IMR-90 (cell line): ENCODE measurements at places on chromosomes 1 and 21. TPM values are rescaled to one million over a fixed set of nuclear protein-coding genes. Genes with fewer than 3 reads are reported as not detected.

SPRR4 gene
- total RNA-seq = not detected in 2 replicates

TNFRSF18 gene
- total RNA-seq = 0.18 TPM in 1 of 2 replicates, not detected in the other

AMY1A gene
- not detected in 2 replicates for total RNA-seq

GPR89B gene
- total RNA-seq = 13.1 and 17.5 TPM in 2 replicates

MAGOH gene
- total RNA-seq = 3.8 and 26.4 TPM in 2 replicates

DNA sequence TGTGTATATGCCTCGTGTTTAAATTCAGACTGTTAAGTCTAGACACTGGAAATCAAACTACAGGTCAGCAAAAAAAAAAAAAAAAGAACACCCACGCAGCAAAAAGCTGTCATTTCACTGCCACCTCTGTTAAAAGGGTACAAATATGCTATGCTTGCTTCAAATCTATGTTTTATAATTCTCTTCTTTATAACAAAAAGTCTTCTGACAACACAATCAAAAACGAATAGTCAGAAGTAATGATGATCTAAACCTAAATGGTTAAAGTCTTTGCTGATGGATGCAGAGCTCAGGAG, 438.9 kb downstream of the SMYD3 start:
- DNase-seq = no peak

DNA sequence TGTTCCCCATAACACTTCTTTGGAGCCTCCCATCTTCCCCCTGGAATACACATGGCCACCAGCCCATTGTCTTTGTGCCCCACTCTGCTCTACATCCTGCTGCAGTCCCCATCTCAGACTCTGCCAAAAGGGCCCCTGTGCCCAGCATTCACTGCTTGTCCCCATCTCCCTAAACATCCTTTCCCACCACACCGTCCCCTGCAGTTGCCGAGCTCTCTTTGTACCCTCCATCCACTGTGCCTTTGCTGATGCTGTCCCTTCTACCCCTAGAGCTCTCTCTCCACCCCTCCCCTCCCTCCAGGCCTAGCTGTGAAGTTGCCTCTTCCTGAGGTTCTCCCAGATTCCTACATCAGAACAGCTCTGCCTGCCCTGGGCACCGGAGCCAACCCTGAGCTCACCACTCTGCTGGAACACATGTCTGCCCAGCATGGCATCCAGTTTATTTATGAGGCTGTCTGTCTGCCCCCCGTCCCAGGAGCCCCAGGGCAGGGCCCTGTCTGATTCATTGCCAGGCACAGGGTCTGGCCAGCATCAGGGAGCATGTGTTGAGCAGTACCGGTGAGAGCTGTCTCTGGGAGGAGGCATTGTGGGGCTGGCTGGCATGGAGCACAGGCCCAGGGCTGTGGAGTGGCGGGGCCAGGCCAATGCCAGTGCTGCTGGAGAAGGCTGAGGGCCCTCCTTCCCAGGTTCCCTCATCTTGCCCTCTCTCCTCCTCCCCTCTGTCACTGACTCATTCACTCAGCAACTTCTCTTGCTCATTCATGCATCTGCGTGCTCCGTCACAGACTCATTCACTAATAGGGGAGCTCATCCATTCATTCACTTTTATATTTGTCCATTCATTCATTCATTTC, 28.8 kb downstream of the EDN2 start:
- peak; percentile 40 for DNase-seq

DNA sequence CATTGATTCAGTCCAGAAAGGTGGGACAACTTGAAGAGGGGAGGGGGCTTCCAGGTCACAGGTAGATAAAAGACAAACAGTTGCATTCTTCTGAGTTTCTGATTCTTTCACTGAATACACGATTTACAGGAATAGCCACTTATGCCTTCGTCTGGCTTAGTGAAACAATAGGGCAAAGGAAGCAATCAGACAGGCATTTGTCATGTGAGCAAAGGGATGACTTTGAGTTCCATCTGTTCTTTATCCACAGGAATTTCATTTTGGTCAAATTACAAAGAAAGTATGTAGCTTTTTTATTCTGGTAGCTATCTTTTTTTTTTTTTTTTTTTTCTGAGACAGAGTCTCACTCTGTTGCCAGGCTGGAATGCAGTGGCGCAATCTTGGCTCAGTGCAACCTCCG, 202.5 kb downstream of the TTLL7 start:
- no peak for DNase-seq

- no peak for DNase-seq
Observed at GRCh38 chr21:41411449-41412089, 14.5 kb upstream of the MX1 start.

GRCh38 chr21:36218691-36219090, 62.1 kb downstream of the DOP1B start:
- DNase-seq = no peak

DNA sequence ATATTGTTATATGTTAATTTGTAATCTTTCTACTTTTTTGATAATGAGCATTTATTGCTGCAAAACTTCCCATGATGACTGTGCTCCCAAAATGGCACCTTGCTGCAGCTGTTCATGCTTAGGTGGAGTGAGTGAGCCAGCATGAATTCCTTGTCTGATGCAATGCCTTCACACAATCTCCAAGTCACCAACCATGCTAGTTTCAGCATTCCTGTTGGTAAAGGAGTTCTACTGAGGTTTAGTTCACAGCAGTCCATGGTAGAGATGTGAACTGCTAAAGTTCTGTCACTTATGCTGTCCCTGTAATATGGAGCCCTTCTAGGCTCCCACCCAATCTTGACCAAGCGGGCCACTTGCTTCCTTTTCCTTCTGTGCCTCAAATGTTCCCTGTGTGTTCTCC, 26.2 kb upstream of the PRKACB start:
- peak; percentile 78 for DNase-seq

GRCh38 chr1:41476807-41477361, 7.6 kb downstream of the EDN2 start:
- DNase-seq = no peak

DNA sequence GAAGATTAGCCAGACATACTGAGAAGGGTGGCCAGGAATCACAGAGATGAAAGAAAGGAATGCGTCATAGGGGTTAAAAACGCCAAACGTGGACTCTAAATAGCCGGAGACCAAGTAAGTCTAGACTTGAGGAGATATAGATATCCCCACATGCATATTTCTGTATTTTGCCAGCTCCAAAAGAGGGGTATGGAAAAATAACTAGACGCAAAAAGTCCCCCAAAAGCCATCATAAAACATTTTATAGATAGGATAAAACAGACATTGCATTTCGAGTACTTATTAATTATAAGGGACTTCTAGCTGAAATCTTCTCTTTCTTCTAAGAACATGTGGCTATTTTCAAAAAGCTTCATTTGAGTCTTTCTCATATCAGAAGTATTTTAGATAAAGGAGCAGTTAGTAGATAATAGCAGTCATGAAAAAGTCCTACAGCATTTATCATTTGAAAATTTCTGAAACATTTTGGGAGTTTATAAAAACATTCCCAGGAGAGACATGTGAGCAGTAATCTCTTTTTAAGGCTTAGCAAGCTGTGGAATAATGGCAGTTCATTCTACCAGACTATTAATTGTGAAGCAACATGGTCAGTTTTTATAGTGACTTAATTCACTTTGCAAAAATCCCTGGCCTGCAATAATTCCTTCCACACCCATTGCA, 6.1 kb downstream of the KIF26B start:
- DNase-seq = no peak

GRCh38 chr1:193656841-193657240, 470.4 kb upstream of the B3GALT2 start:
- peak; percentile 53 for DNase-seq

DNA sequence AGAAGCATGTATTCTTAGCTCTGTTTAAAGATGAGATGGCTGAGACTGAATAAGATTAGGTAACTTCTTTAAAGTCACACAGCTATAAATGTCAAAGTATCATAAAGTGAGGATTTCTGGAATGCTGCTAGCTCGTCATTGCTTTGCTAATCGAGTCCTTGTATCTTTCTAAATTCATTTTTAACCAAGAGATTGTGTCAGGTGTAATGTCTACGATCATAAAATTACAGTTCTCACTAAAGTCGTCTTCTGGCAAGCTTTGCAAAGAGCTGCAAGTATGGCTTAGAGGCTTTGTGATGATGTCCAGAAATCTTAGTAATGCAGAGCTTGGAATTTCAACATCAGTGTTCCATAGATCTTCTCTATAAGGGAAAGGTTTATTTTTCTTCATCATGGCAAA, 569.8 kb downstream of the LMO4 start:
- no peak for DNase-seq

- no peak for DNase-seq
Observed at GRCh38 chr1:19814244-19814661, 830 bp downstream of the RNF186 start.
